ENCODE measurements at places on chromosomes 16 and 17.

GRCh38 chr17:3961564-3962047 is 2.6 kb downstream of the ATP2A3 start:
- DNase-seq, result no peak

DNA sequence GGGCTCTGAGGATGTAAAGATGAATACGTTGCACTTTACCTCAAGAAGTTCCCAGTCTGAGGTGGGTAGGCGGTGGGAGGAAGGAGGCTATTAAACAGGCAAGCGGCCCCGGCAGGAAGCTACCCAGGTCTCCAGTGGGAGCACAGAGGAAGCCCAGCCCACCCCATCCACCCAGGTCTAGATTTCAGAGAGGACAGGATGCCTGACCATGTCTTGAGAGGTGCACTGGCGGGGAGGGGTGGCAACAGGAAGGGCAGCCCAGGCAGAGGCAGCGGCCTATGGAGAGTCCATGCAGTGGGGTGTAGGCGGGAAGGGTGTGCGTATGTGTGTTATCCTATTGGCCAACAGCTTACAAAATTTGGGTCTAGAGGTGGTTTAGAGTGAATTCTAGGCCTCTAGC is 13.9 kb downstream of the SARM1 start:
- peak; percentile 37 for DNase-seq

- no peak for DNase-seq
Observed at GRCh38 chr16:70258065-70258464, 6.3 kb upstream of the EXOSC6 start.

DNA sequence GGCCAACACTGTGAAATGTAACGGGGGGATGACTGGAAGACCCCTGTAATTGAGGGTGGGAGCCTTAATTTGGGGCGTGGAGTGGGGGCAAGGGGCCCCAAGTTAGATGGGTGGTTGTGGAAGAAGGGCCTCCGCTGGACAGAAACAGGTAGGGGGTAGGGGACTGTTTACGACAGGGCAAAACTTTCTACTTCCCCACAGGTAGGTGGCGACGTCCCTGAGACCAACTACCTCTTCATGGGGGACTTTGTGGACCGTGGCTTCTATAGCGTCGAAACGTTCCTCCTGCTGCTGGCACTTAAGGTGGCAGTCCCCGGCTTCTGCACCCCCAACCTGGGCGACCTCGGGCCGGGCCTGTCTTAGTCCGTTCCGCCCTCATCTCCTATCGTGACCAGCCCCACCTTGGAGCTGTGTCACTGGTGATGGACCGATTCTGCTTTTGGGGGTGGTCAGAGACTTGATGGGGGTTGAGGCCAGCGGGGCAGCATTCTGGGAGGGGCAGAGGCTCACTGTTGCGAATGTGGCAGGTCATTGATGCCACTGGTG is 6.8 kb downstream of the PPP4C start:
- no peak for DNase-seq

DNA sequence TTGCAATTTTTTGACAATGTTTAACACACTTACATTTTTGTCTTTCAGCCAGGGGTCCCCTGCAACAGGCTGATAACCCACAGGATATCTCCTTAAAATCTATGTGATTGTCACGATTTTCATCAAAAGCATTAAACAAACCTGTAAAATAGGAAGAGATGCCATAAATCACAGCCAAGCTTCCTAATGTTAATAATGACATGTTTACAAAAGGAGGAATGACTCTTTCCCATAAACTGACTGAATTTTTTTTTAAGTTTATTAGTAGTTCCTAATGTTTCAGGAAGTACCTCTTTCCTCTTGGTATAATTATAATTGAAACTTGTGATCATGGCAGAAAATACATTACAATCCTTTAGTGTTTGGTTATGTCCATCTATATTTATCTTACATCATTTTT is 119.6 kb downstream of the CA4 start:
- DNase-seq, result no peak

DNA sequence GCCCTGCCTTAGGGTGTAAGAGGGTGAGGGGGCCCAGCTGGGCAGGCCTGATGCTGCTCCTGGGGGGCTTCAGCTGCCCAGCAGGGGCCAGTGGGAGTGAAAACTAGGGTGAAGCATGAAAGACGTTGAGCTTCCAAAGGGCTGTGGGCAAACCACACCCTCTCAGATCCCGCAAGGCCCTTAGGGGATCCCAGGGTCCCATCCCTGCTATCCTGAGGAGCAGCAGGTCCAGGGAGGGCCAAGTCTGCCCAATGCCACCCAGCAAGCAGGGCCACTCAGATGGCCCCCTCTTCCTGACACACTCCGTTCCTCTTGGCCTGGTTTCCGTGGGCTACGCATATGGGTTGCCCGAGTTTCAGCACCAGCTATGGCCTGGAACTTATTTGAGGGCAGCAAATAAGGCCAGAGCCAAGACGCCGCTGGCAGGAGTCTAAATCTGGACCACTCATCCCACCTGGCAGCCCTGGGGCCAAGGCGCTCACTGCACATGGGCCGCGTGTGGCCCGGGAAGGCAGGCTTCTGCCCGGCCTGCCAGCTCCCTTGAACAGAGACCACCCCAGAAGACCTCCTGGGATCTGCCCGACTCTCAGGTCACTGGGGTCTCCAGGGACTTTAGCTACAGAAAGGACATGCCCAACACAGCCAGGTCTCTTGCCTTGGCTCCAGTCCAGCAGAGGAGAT is 4.2 kb downstream of the ATP2A3 start:
- DNase-seq, result no peak

DNA sequence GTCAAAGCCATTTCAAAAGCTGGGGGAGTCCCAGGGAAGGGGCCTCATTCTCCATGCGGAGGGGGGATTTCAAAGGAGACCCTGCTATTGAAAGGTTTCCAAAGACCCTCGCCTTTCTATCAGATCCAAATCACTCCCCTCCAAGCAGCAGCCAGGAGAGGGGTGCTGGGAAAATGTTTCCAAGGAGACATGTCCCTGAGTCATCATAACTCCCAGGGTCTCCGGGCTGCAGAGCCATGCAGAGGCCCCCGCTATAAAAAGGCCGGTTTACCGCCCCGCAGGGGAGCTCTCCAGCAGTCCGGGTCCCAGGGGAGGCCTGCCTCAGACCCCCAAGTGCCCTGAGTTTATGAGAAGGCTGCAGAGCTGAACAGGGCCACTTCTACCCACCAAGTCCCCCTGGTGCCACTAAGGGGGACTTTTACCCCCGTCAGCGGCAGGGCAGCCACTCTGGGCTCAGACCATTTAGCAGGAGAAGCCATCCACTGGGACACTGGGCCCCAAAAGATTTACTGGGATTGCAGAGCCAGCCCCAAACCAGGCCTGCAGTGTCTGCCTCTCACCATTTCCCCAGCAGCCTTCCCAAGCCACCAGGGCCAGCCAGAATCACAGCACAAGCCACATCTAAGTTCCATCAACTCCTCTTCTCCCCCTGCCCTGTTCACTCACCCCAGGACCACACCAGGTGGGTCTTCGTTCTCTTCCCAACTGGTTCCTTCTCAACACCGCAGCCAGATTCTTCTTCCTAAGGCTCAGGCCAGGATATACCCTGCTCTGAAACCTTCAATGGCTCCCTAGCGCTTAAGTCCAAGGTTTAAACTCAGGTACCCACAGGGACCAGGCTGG is 234.4 kb downstream of the ZNF423 start:
- no peak for DNase-seq

GRCh38 chr17:80055597-80055996 is 19.2 kb downstream of the CCDC40 start:
- no peak for DNase-seq

DNA sequence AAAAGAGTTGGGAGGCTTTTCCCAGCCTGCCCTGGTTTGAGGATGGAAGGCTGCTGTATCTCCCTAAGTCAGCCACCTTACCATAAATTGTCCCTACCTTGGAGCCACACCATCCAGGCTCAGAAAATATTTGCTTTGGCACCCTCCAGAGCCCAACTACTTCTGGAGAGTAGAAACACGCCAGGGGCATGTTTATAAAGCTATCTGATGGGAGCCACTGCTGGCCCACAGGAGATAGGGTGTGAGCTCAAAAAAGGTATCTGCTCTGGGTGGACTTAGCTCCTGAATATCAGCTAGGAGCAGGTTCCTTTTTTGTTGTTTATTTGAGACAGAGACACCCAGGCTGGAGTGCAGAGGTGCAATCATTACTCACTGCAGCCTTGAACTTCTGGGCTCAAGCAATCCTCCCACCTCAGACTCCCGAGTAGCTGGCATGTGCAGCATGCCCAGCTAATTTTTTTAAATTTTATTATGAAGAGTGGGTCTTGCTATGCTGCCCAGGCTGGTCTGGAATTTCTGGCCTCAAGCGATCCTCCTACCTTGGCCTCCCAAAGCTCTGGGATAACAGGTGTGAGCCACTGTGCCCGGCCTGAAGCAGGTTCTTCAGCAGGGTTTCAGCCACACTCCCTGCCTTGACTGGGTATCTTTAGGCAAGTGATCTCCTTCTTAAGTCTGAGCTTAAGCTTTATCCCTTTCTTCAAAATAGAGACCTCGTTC is 147.1 kb downstream of the SALL1 start:
- no peak for DNase-seq

GRCh38 chr17:75475144-75475835 is 18.9 kb downstream of the TMEM94 start:
- no peak for DNase-seq

GRCh38 chr17:79978548-79978855 is 57.2 kb downstream of the TBC1D16 start:
- no peak for DNase-seq

DNA sequence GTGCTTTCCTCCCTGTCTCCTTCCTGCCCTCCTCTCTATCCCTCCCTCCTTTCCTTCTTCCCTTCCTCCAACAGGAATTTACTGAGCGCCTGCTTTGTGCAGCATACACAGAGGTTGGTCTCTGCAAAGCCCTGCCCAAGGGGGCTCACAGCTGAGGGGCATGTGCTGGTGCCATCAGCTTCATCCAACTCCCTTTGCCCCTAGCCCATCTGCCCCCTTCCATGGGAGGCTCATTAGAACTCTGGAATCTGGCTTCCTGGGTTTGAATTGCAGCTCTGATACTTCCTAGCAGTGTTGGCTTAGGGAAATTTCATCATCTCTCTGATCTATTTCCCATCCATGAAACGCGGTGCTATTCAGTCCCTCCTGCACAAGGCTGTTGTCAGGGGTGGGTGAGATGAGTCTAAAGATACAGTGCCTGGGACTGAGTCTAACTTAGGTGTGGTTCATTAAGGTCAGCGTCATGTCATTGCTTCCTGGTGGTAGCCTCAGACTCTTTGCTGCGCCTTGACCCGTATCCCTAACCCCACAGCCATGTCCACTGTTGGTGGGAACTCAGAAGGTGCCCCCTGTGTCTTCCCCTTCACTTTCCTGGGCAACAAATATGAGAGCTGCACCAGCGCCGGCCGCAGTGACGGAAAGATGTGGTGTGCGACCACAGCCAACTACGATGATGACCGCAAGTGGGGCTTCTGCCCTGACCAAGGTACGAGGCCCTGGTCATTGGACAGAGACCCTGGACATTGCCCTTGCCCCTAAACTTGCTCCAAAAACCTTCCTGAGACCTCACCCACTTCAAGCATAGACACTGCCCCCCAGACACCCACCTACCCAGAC is 10.3 kb downstream of the MMP2 start:
- DNase-seq, result no peak

DNA sequence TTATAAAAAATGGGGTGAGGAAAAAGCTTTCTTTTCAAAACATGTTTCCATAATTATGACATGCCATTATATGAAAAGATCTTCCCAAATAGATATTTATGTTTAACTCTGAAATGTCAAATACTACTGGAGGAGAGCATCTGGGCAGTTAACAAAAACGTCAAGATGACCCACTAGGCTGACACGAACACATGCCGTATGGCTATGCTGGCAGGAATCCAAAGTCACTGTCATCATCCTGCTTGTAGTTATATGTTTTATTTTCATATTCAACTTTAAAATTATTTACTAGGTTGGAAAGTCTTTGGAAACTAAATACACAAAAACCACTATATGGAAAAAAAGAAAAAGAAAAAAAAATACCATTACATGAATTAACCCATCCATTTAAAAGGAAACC is 27.3 kb downstream of the ANKFY1 start:
- DNase-seq, result no peak

GRCh38 chr17:41976142-41976768 is 9.7 kb downstream of the CNP start:
- no peak for DNase-seq

DNA sequence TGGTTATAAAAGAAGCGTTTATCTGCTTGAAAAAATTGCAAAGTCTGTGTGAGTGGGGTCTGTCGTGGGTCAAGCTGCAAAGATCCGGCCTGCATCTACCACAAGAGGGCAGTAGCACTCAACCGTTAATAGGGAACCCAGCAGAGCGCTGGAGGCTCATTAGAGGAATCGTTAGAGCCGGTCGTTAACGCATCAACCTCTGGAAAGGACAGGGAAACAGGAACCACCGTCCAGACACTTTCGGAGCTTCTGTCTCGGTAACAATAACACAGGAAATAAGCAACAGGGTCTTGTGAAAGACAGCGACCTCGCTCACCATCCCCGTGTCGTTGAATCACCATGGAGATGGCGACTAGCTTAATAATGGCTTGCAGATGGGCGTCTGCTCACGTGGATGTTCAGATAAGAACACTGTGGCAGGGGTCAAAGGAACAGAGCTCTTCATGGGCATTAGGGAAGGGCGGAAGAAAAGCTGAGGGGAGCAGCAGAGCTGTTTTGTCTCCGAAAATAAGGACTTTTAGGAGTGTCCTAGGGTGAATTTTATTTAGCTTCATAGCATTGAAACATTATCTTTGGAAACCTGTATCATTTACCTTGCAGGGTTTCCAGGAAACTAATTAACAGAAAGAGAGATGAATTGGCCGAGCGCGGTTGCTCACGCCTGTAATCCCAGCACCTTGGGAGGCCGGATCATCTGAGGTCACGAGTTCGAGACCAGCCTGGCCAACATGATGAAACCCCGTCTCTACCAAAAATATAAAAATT is 11.9 kb upstream of the NSRP1 start:
- peak; percentile 86 for DNase-seq

GRCh38 chr17:40168262-40168832 is 8.9 kb upstream of the RAPGEFL1 start:
- DNase-seq, result peak; percentile 56

- DNase-seq, result no peak
Observed at GRCh38 chr17:10771148-10771547, 32.8 kb downstream of the TMEM238L start.

GRCh38 chr16:58638148-58639036 is 8.8 kb upstream of the CNOT1 start:
- peak; percentile 40 for DNase-seq

DNA sequence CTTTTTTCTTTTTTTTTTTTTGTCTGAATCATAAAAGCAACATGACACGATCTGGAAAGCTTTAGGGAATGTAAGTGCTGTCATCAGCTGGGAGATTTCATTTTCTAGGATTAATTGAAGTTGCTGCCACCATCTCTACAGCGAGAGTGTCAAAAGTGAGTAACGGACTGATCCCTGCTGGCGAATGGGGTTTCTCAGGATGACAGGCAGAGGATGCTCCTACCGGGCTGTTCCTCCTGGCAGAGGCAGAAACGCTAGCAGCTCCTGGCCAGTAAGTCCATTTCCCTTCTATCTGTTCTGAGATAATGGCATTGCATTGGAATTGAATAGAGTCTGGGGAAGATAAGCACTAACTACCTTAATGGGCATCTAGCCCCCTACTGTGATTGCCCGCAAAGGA is 80.5 kb upstream of the KIFC3 start:
- no peak for DNase-seq

- no peak for DNase-seq
Observed at GRCh38 chr17:73283841-73284282, 22.2 kb upstream of the CPSF4L start.

GRCh38 chr16:84687715-84688114 is 12.1 kb upstream of the USP10 start:
- no peak for DNase-seq

- DNase-seq, result peak; percentile 40
Observed at GRCh38 chr17:348692-349425, 3.7 kb downstream of the RPH3AL start.

- DNase-seq, result peak; percentile 61
Observed at GRCh38 chr17:17849147-17849820, 12.5 kb upstream of the SREBF1 start.

All from large intestine (tissue), 12 donors.